ENCODE measurements at places on chromosomes 13 and 19.

DNA sequence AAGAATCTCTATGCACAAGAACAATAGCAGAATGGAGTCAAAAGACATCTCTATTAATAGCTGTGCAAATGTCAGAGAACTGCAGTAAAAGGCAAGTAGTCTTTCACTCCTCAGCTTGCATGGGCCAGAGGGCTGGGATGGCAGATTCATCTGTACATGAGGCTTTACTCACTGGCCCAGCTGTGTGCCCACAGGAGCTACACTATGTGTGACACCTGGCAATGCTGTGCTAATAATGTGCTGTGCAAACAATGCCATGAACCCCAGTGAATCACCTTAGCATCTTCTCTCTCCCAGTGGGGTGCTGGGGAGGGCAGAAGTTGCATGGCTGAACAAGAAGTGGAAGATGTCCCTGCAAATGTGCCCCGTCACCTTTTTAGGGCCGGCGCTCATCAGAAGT lies 73.1 kb downstream of the KL start:
- DNase-seq = no peak

- DNase-seq = no peak
Observed at GRCh38 chr13:30800107-30800506, 64.8 kb downstream of the ALOX5AP start.

- no peak for DNase-seq
Observed at GRCh38 chr13:50379584-50379983, 364.3 kb downstream of the KCNRG start.

GRCh38 chr13:30971575-30971974 lies 39.1 kb downstream of the TEX26 start:
- DNase-seq = no peak

GRCh38 chr13:73210218-73210883 lies 151.5 kb downstream of the KLF5 start:
- DNase-seq = no peak

- no peak for DNase-seq
Observed at GRCh38 chr13:21817878-21818277, 147.0 kb downstream of the FGF9 start.

DNA sequence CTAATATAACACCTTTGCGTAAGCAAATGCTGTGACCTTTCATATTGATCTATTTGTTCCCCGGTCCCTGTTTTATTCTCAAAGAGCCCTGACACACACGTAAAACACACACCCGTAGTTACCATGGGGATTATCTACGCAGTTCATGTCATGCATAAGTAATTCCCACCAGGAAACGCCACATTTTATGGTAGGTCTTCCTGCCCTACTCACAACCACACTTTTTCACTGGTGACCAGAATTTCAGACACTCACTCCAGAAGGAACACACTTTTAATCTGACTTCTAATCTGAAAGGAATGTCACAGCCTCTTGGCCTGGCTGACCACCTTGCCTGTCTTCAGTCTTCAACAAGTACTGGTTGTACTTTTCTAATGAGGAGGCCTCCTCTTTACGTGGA lies 46.8 kb downstream of the SLC7A1 start:
- no peak for DNase-seq

DNA sequence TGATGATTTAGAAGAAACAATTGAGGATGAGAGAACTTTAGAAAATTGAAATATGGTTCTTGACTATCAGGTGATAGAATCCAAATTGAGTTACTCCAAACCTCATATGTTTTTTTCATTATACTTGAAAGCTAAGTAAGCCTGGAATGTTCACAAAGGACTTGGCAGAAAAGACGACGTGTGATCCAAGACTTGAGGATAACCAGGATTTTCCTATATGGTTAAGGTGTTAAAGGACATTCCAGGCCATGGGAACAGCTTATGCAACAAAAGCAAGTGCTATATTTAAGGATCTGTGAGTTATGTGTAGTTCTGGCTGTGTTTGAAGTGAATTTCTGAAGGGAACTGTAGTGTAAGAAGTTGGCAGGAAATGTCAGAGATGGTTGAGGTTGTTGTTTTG lies 52.5 kb downstream of the SLITRK1 start:
- DNase-seq = no peak

DNA sequence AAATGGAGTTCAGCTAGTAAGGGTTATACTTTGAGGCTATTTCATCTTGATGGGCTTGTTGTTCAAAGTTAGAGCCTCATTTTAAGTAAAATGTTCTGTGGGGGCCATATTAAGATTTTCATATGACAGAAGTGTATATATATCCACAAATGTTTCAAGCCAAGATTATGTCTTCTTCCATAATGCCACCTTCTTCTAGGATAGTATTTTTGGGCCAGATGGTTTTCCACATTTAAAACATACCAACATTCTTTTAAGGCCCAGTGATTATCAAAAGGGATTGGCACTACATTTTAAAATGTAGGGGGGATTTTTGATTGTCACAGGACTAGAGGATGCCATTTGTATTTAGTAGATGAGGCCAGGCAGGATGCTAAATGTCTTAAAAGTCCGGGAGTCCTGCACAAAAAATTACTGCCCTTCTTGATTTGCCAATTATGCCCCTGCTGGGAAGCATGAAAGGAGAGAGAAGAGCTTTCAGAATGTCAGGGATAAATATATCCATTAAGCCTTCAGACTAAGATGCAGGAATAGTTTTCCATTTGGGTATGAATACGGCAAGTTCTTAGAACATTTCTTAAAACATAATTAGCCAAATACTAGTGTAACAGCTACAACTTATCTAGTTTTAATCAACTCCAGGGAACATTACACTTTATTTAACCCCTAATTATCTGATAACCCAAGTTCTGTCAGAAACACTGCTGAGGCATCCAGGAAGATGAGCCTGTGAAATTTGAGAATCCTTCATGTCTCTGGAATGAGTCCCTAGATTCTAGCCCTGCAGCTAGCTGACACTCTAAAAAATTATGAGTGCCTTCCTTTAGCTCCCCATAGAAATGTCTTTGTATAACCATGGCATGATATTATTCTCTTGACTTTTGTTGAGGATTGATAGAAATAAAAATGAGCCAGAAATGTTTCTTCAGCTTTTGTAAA lies 34.0 kb downstream of the ITM2B start:
- no peak for DNase-seq

DNA sequence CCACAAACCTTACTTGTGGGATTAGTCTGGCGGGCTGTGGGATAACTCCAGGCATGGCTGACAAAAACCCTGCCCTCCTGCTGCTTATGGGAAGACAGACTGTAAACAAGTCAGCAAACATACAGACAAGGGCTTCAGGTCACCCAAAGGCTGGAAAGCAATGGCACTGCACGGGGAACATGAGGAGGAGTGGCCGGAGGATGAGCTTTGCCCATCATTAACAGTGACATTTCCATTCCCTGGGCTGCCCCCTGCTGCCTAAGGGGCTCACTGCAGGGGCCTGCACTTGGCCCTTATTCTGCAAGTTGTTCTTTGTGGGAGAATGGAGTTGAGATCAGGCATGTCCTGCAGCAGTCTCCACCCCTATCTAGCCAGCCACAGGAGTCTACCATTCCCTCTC lies 91.3 kb downstream of the UQCRFS1 start:
- DNase-seq = no peak

GRCh38 chr19:49490287-49491029 lies 3.0 kb downstream of the RPL13A start:
- DNase-seq = no peak

DNA sequence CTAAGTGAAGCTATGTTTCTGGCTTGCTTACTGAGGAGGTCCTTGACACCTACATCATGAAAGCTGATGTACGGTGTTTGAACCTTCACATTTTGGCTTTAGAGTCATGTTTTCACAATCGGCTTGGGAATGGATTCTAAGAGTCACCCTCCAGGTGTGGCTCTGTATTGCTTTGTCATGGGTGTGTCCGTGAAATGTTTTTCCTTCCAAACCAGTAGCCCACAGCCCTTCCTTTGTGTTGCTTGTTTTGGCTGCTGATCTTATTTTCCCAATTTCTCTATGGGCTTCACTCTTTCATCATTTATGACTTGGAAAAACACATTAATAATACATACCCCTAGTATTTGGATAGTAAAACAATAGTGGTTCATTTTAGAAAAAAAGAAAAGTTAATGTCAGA lies 240.6 kb downstream of the GGACT start:
- DNase-seq = no peak

DNA sequence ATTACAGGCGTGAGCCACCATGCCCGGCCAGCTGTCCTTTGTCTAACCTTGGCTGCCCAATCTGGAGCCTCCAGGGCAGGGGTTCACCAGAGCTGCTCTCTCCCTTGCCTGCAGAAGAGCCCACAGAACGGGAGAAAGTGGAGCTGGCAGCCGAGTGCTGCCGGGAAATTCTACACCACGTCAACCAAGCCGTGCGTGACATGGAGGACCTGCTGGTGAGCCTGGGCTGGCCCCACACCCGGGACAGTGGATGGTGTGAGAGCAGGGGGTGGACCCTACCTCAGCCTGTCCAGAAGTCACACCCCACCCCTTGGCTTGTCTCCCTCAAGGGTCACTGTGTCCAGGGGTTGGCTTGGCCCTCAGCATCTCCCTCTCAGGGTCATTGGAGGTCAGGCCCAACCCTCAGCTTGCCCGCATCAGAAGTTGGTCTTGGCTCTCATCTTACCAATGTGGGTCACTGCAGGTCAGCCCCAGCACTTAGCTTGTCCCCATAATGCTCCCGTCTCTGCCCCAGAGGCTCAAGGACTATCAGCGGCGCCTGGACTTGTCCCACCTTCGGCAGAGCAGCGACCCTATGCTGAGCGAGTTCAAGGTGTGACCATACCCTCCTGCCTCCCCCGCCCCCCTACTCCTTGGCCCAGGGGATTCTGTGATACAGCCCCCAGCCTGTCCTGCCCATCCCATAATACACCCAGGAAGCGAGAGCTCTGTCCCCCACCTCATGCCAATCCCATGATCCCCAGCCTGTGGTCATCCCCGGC lies 20.4 kb downstream of the ARHGEF1 start:
- no peak for DNase-seq
